ENCODE measurements at places on chromosomes 1 and 21. TPM values are rescaled to one million over a fixed set of nuclear protein-coding genes. Genes with fewer than 3 reads are reported as not detected.

DNA sequence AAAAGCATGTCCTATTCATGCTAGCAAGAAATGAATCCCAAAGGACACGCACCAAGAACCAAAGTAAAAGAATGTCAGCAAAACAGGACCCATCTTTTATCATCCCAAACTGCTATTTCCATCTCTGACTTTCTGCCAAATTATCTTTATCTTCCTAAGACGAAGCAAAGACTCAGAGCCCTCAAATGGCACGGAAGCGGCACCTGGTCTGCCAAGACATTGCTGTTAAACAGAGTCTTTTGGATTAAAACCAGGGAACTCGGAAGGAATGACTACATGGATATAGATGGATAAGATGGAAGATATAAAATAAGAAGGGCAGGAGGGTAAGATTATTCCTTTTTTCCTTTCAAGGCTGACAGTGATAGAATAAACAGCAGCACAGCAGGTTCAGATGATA, 60.8 kb upstream of the LBR start:
- no peak overlapping the region for H3K27ac ChIP-seq
- H3K4me3 ChIP-seq: no peak overlapping the region
- H3K4me1 ChIP-seq: no peaks in the 10 kb centered on the region
- no peaks in the 10 kb centered on the region for H3K36me3 ChIP-seq

GRCh38 chr1:226534098-226534497, 14.5 kb upstream of the STUM start:
- H3K36me3 ChIP-seq: no peaks in the 10 kb centered on the region
- H3K27ac ChIP-seq: no peak overlapping the region
- H3K4me3 ChIP-seq: no peak overlapping the region

- H3K4me1 ChIP-seq: no peaks in the 10 kb centered on the region
- no peaks in the 10 kb centered on the region for H3K36me3 ChIP-seq
- no peaks in the 10 kb centered on the region for H3K27me3 ChIP-seq
- no peak for DNase-seq
Observed at GRCh38 chr1:113855630-113856400, 15.7 kb downstream of the PTPN22 start.

GRCh38 chr1:225813214-225813964, 3.5 kb downstream of the EPHX1 start:
- no peaks in the 10 kb centered on the region for H3K27me3 ChIP-seq
- H3K27ac ChIP-seq: peak overlapping the region; percentile 74
- peak; percentile 78 for DNase-seq
- peaks cover 81% of the 10 kb centered on the region for H3K4me1 ChIP-seq
- H3K36me3 ChIP-seq: no peaks in the 10 kb centered on the region

- H3K4me3 ChIP-seq: no peak overlapping the region
- DNase-seq: no peak
- no peaks in the 10 kb centered on the region for H3K36me3 ChIP-seq
- H3K4me1 ChIP-seq: no peaks in the 10 kb centered on the region
- no peak overlapping the region for H3K27ac ChIP-seq
Observed at GRCh38 chr1:176416777-176417176, 46.2 kb upstream of the PAPPA2 start.

DNA sequence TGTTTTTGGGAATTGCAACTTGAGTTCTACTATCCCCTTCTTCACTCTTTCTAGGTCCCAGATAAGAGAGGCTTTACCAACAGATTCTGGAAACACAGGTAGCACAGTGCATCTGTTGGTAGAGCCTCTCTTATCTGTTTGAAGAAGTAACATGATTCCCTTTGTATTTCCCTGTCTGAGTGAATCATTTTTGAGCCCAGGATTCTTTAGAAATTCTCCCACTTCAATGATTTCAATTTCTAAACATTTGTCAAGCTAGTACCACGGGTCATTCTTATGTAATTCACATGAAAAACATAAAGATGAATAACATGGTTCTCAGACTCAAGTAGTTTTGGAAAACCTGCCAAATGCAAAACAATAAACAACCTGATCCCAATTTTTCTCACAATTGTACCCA, 72.0 kb upstream of the DUSP10 start:
- DNase-seq: no peak
- H3K36me3 ChIP-seq: no peaks in the 10 kb centered on the region
- H3K27ac ChIP-seq: no peak overlapping the region
- H3K4me1 ChIP-seq: no peaks in the 10 kb centered on the region

GRCh38 chr1:40665335-40666171, at the start of gene RIMS3:
Gene RIMS3 (minus strand): TSS chr1:40665682. CDS start chr1:40641925, 23,757 bp downstream.
- no peaks in the 10 kb centered on the region for H3K27me3 ChIP-seq
- H3K36me3 ChIP-seq: no peaks in the 10 kb centered on the region
- H3K27ac ChIP-seq: no peak within 1 kb of the TSS
- H3K4me1 ChIP-seq: peaks cover 12% of the 10 kb centered on the region
- H3K4me3 ChIP-seq: peak within 1 kb of the TSS; percentile 69

- H3K4me3 ChIP-seq: no peak overlapping the region
- no peak for DNase-seq
- no peak overlapping the region for H3K27ac ChIP-seq
- no peaks in the 10 kb centered on the region for H3K36me3 ChIP-seq
Observed at GRCh38 chr1:94110021-94110761, 10.8 kb downstream of the ABCA4 start.

GRCh38 chr1:24403806-24404205, 9.8 kb downstream of the STPG1 start:
- H3K27me3 ChIP-seq: no peaks in the 10 kb centered on the region
- no peak overlapping the region for H3K4me3 ChIP-seq
- H3K27ac ChIP-seq: no peak overlapping the region
- H3K4me1 ChIP-seq: no peaks in the 10 kb centered on the region
- no peaks in the 10 kb centered on the region for H3K36me3 ChIP-seq

- no peak overlapping the region for H3K4me3 ChIP-seq
- H3K27ac ChIP-seq: no peak overlapping the region
- no peak for DNase-seq
- H3K36me3 ChIP-seq: peaks cover 17% of the 10 kb centered on the region
- H3K27me3 ChIP-seq: no peaks in the 10 kb centered on the region
Observed at GRCh38 chr1:167121375-167122120, 27.7 kb downstream of the STYXL2 start.

- H3K4me3 ChIP-seq: no peak overlapping the region
- H3K27me3 ChIP-seq: no peaks in the 10 kb centered on the region
- no peak overlapping the region for H3K27ac ChIP-seq
Observed at GRCh38 chr1:164563721-164564360, 4.9 kb downstream of the PBX1 start.

DNA sequence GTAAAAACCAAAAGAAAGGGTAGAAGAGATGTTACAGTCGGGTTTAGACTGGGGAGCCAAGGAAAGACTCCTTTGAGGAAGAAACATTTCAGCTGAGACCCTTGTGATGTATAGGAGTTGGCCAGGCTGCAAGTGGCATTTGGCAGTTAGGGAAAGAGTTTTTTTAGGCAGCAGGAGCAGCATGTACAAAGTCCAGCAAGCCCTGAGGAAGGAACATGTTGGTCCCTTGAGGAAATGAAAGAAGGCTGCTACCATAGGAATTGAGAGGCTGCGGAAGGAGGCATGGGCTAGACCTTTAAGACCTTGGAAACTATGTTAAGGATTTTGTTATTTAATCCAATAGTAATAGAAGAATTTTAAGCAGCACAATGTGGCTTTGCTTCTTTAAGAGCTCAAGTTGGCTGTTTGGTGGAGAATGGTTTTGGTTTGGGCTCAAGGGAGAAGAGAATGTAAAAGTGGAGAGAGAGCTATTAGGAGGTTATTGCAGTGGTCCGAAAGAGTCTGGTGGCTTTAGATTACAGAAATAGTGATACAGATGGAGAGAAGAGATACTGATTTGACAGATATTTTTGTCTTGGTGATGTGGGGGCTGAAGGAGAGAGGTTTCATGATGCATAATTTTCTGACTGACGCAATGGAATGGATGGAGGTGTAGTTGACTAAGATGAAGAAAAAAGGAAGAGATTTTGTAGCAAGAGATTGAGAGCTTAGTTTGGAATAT, 26.6 kb downstream of the SMAP2 start:
- no peak overlapping the region for H3K27ac ChIP-seq

GRCh38 chr21:42120101-42120902, 49.2 kb downstream of the UMODL1 start:
- no peak overlapping the region for H3K27ac ChIP-seq
- no peaks in the 10 kb centered on the region for H3K4me1 ChIP-seq
- H3K36me3 ChIP-seq: no peaks in the 10 kb centered on the region
- H3K4me3 ChIP-seq: no peak overlapping the region

SPRR2A gene
- polyA plus RNA-seq: not detected

FCER1G gene
- 19.7 TPM for polyA plus RNA-seq

ATAD3C gene
- 0.49 TPM for polyA plus RNA-seq

BLACAT1 gene
- not detected for polyA plus RNA-seq

BGLAP gene
- 0.39 TPM for polyA plus RNA-seq

AADACL4 gene
- not detected for polyA plus RNA-seq

All from heart right ventricle (tissue), 16 donors.